Glomerular endothelial cell (primary cell): ENCODE measurements at places on chromosomes 16 and 17. TPM values are rescaled to one million over a fixed set of nuclear protein-coding genes. Genes with fewer than 3 reads are reported as not detected.

Gene CHST4
- total RNA-seq, result not detected in 2 replicates

Gene CHTF18
- total RNA-seq, result 7.3 and 24.3 TPM in 2 replicates

Gene CA7
- not detected in 2 replicates for total RNA-seq

Gene CDK12
- 31.0 and 40.9 TPM in 2 replicates for total RNA-seq

Gene TMC6
- total RNA-seq, result 40.7 and 82.6 TPM in 2 replicates

Gene C1QTNF1
- 5.5 and 7.3 TPM in 2 replicates for total RNA-seq

Gene SLC16A13
- total RNA-seq, result 6.6 and 7.9 TPM in 2 replicates

Gene SPATA22
- total RNA-seq, result not detected in 2 replicates

Gene OR1F1
- not detected in 2 replicates for total RNA-seq

Gene KRTAP1-3
- total RNA-seq, result not detected in 2 replicates

Gene SHBG
- total RNA-seq, result 0.58 TPM in 1 of 2 replicates, not detected in the other

Gene RMI2
- 3.6 and 5.9 TPM in 2 replicates for total RNA-seq

Gene CCL3
- total RNA-seq, result not detected in 2 replicates

Gene CCP110
- 5.0 and 11.0 TPM in 2 replicates for total RNA-seq

Gene WIPI1
- 75.8 and 99.5 TPM in 2 replicates for total RNA-seq

Gene KCNJ12
- 0.58 and 1.6 TPM in 2 replicates for total RNA-seq

Gene TAOK2
- total RNA-seq, result 97.8 and 130 TPM in 2 replicates

Gene MRTFB
- 10.3 and 26.8 TPM in 2 replicates for total RNA-seq

Gene NTN1
- 0.82 TPM in 2 replicates for total RNA-seq

Gene GNAO1
- not detected in 2 replicates for total RNA-seq

Gene KRT36
- total RNA-seq, result not detected in 2 replicates

Gene KRT39
- not detected in 2 replicates for total RNA-seq

Gene SDR42E1
- total RNA-seq, result 3.5 and 6.6 TPM in 2 replicates

Gene GNG13
- total RNA-seq, result not detected in 2 replicates

Gene NOTUM
- 0.78 TPM in 1 of 2 replicates, not detected in the other for total RNA-seq

Gene MAP2K6
- 4.7 and 8.8 TPM in 2 replicates for total RNA-seq

Gene CLEC3A
- not detected in 2 replicates for total RNA-seq

Gene MMP28
- 0.29 and 3.4 TPM in 2 replicates for total RNA-seq

Gene KRTAP3-2
- not detected in 2 replicates for total RNA-seq

Gene PPP1R27
- total RNA-seq, result not detected in 2 replicates

Gene MYO18A
- total RNA-seq, result 19.9 and 29.9 TPM in 2 replicates

Gene PTX4
- total RNA-seq, result 0.18 TPM in 1 of 2 replicates, not detected in the other

Gene TMEM88
- 24.8 and 46.8 TPM in 2 replicates for total RNA-seq

Gene ABI3
- total RNA-seq, result 22.3 and 26.2 TPM in 2 replicates

Gene CDH3
- total RNA-seq, result 0.53 and 8.6 TPM in 2 replicates

Gene UMOD
- not detected in 2 replicates for total RNA-seq

Gene LPO
- not detected in 2 replicates for total RNA-seq

Gene CACNG5
- not detected in 2 replicates for total RNA-seq

Gene SLC12A3
- not detected in 2 replicates for total RNA-seq

Gene NOXO1
- 0.58 TPM in 1 of 2 replicates, not detected in the other for total RNA-seq

Gene ABCA9
- 0.15 and 1.8 TPM in 2 replicates for total RNA-seq

Gene APOH
- not detected in 2 replicates for total RNA-seq

Gene KRTAP4-4
- not detected in 2 replicates for total RNA-seq

Gene CD300H
- total RNA-seq, result not detected in 2 replicates

Gene HS3ST2
- not detected in 2 replicates for total RNA-seq

Gene KRT20
- total RNA-seq, result not detected in 2 replicates

Gene OR3A3
- total RNA-seq, result not detected in 2 replicates

Gene RBFOX1
- not detected in 2 replicates for total RNA-seq

Gene TBC1D3C
- not detected in 2 replicates for total RNA-seq

Gene FAM171A2
- 25.0 and 28.9 TPM in 2 replicates for total RNA-seq

Gene KCNJ2
- total RNA-seq, result 17.3 and 19.6 TPM in 2 replicates

Gene MTSS2
- 27.3 and 32.6 TPM in 2 replicates for total RNA-seq

Gene GALNS
- 47.8 and 60.4 TPM in 2 replicates for total RNA-seq

Gene OTOP2
- total RNA-seq, result not detected in 2 replicates

Gene AATK
- total RNA-seq, result 7.3 and 8.9 TPM in 2 replicates
